ENCODE measurements at places on chromosomes 3 and 15.

GRCh38 chr3:63232764-63233396, 45.2 kb upstream of the SYNPR start:
- ATAC-seq = no peak

DNA sequence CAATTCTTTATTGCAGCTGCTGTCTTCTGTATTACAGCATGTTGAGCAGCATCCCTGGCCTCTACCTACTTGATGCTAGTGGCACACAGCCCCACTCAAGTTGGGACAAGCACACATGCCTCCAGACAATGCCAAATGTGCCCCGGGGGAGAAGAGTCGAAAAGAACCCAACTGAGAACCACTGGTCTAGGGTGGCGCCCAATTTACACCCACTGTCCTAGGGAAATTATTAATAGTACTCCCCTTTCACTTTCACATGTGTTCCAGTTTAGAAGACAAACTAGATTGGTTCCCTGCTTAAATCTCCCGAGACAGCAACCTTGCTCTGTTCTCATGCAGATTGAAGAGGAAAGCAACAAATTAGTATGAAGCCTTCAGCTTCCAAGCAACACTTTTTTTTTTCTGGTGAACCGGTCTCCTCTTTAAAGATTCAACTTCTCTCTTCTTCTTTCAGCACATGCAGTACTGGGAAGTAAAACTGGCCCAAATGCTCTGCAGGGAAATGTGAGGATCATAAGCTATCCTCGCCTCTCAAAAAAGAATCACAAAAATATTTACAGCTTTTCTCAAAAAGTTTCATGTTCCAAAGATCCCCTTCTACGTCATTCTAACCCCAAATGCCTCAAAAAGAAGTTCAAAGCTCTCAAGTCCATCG, 823.9 kb upstream of the CFAP20DC start:
- peak; percentile 49 for ATAC-seq

GRCh38 chr15:71752604-71753289, 57.6 kb upstream of the NR2E3 start:
- no peak for ATAC-seq

GRCh38 chr15:22786868-22787698, 639 bp downstream of the NIPA1 start:
- peak; percentile 24 for ATAC-seq

GRCh38 chr3:155556531-155556930, 188.3 kb downstream of the PLCH1 start:
- ATAC-seq = no peak

DNA sequence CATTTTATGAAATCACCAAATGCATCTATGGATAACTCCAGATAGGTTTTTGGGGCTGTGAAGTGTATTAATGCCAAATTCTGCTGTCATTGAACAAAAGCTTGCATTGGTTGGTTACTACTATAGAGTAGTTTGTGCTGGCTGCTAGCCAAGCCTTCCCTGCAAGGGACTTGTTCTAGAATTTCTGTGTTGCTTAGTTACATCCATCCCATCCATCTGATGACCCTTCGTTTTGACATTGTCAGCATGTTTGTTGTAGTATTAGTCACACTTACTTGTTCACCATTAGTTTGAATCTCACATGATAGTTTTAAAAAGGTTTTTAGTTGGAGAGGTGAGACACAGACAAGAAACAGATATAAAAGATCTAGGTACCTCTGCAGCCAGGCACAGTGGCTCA, 7.0 kb upstream of the NIPA2 start:
- ATAC-seq = no peak

DNA sequence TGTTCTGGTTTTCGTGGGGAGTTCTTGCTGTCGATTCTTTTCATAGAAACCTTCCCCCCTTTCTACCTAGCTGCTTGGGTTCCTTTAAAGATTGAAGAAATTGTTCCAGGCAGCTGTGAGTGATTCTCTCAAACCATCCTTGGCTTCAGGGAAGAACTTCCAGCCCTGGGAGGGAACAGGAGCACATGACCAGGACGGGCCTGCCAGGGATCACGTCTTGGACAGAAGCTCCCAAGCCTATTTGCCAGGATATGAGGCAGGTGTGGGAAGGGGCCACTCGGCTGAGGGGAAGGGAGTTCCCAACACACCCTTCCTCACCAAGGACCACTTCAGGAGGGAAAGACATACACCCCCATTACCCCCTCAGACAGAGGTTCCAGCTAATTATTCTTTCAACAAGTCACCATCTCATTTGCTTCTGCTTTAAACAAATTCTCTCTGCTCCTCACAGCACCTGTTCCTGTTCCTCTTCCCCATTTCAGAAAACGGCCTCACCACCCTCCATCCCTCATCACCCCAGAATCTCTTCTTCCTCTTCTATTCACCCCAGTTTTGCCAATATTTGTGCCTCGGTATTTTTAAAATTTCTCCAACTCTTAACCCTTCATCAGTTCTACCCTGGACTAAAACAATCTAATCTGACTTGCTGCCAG, 62.5 kb downstream of the WHAMM start:
- ATAC-seq = no peak

- no peak for ATAC-seq
Measured at GRCh38 chr3:137944593-137944992, 65.4 kb upstream of the CLDN18 start.

GRCh38 chr3:17459470-17459993, 282.9 kb downstream of the TBC1D5 start:
- ATAC-seq = no peak

- ATAC-seq = no peak
Measured at GRCh38 chr3:196458063-196458462, 25.8 kb upstream of the UBXN7 start.

DNA sequence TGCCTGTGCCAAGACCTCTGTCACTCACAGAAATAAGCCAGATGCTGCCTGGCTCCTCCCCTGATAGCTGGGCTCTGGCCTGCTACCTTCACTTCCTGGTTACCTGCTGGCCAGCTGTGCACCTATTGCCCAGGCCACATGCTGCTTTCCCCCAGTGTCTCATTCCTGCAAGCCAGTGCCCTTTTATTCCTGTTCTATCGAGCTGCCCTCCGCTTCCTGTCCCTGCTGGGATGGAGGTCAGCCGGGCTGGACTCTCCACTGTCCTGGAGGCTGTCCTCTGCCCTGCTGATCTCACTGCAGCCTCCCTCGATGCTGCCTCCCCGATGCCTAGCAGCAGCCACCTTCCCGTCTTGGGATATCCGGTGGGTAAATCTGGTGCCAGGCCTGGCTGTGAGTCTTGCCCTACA, 37.0 kb upstream of the SNRPA1 start:
- ATAC-seq = no peak
